ENCODE measurements at places on chromosomes 6 and 20. TPM values are rescaled to one million over a fixed set of nuclear protein-coding genes. Genes with fewer than 3 reads are reported as not detected.

Gene TRAPPC3L
- not detected for total RNA-seq

Gene TUBB2B
- 4.5 TPM for total RNA-seq

Gene SEMG1
- 250 TPM for total RNA-seq

Gene RAD21L1
- total RNA-seq: not detected

Gene XKR7
- total RNA-seq: 0.05 TPM

- DNase-seq: no peak
Measured at GRCh38 chr6:24856901-24857670, 58.4 kb upstream of the ARMH2 start.

GRCh38 chr6:168756009-168756634, 315.1 kb downstream of the SMOC2 start:
- no peak for DNase-seq

DNA sequence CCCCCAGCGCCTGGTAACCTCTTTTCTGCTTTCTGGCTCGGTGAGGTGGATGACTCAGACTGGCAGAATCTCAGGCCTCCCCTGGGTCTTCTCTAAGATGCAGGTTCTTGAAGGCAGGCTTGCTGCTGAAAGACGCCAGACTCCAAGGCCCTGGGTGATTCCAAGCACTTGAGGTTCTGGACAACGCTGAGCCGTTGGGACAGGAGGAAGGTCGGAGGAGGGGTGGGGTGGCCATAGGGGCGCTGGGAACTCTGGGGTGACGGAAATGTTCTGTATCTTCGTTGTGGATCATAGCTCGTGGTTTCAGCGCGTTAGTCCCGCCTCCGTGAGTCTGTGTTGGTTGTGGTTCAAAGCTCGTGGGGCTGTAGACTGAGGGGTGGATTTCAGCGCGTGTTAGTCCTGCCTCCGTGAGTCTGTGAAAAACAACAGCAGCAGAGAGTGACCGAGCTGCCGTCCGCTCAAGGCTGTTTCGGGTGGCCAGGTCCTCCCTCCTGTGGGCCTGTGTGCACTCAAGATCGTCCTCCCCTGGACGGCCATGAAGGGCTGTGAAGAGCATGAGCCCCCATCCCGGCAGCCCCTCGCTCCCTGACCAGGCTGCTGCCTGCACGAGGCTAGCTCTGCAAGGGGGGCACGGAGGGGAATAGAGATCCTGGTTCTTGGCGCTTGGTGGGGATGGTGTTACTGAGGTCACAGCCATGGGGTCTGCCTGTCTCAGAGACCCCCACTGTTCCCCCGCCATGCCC, 7.7 kb downstream of the NTSR1 start:
- no peak for DNase-seq

DNA sequence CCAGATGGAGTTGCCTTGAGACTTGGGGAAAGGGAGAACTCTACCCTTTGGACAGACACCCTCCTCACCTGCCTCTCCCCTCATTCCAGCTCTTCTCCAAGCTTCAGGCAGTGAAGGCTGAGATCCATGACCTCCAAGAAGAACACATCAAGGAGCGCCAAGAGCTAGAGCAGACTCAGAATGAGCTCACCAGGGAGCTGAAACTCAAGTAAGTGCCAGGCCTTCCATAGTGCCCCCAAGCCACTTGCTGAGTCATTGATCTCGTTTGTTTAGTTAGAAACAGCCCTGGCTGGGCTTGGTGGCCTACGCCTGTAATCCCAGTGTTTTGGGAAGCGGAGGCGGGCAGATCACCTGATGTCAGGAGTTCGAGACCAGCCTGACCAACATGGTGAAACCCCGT, 39.2 kb downstream of the KIF3B start:
- no peak for DNase-seq

DNA sequence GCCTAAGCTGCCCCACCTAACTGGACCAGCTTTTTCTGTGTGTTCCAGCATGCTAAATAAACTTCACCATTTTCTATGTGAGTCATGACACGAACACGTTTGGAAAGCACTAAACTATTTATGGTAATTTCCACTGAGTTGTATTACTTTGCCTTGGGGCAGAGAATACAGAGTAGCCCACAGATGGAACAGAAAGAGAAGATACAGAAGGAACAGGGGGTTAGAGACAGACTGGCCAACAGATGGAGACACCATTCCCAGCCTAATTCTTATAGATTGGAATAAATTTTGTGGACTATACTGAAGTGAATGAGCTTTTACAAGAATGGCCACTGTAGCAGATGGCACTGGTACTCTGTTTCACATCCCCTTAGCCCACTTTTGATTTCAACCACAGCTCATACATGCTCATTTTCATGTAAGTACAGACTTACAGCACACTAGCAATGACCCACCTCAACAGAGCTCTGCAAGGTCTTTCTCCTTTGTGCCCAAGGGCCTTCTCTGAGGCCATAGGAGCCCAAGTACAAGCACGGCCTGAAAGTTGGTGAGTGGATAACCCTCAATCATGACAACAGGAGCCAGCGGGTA, 13.1 kb upstream of the NT5DC1 start:
- no peak for DNase-seq

DNA sequence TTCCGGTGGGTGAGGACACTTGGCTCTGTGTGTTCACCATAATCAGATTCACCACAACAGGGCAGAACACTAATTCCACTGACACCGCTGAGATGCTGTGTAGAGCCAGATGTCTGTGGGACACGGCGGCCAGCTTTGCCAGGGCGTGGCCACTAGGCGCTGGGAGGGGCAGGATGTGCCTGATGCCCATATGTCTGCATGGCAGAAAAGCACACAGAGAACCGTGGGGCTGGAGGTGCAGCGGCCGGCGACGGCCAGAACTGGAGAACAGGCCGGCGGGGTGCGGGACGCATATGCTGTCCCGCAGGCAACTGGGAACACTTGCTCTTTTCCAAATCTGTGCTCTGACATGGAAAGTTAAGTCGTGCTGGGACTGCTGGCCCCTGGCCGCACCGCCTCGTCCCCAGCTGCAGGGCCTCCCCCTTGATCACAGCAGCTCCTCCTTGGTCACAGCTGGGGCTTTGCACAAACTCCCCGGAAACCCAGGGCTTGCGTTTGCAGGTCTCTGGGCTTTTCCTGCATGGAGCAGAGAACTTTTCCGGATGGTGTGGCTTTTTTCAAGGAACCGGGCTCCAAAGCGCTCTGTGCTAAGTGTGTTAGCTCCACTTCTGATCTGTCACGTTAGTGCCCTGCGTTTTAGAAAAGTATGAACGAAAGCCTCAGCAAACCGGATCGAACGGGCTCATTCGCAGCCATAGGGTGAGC, 31.1 kb downstream of the NTSR1 start:
- no peak for DNase-seq

DNA sequence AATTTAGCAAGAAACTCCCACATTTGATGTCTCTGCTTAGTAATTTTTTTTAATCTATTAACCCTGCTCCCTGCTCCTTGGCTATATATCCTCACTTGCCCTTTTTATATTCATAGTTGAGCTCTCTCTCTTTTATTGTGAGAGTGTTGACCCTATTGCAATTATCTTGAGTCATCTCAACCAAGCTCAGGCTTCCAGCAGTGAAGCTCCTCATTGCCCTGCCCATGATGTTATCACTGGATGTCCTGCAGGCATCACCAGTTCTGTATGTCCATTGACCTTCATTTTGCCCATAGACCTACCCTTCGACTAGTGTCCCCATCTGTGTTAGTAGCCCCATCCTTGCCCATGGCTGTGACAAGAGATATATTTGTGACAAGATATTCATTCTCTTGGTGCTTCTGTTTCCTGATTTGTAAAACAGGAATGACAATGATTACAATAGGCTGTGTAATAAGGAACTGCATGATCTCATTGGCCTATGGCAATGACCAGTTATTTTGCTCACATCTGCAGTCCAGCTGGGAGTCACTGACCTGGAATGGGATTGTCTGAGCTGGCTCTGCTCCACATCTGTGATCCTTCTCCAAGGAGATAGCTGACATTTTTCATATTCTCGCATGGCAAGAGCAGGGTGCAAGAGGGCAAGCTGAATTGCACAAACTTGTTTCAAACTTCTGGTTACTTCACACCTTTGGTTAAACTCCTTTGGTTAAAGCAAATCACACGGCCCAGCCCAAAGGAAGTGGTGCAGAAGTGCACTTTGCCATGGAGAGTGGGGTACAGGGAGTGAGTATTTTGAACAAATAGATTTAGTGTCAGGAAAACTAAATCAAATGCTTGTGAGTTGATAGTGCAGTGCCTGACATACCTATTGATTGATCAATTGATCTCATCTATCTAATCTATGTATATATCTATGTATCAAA, 47.7 kb upstream of the CST5 start:
- DNase-seq: no peak

- DNase-seq: no peak
Measured at GRCh38 chr6:39057251-39058155, 8.9 kb downstream of the GLP1R start.

DNA sequence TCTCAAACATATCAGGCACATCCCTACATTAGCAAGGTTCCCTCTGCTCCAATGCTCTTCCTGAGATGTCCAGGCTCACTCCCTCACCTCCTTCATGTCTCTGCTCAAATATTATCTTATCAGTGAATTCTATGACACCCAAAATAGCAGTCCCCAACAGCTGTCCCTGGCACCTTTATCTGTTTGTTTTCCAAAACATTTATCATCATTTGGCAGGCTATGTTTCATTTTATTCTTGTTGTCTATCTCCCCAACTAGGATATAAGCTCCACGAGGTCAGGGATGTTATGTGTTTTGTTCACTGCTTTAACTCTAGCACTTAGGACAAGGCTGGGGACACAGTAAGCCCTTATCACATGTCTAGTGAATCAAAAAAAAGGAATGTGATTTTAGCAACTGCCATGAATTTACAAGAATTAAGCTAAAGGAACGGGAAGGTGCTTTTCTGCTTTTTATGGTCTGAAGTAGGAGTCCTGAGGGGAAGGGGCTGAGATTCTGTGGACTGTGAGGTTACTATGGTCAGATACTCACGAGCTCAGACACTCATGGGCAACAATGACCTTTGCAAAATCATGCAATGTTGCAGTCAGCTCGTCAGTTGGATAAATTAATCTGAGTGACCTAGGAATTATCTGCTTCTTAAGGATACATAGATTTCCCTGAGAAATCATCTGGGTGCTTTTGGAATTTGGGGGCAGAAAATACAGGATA, 1.9 kb upstream of the IL22RA2 start:
- no peak for DNase-seq

DNA sequence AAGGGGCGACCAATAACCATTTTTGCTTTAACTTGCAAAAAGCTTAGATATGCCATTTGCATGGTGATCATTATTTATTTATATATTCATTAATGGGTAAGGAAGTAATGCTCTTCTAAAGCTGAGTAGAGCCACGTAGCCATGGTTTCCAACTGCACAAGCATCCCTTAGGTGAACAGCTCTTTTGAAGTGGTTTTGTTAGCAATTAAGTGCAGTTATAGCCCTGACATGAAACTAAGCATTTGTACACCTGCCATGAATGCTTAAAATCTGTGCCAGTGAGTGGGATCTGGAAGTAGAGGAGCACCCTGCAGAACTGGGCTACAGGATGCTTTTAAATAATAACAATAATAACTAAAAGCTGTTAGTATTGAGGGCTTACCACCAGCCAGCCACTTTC, 19.1 kb downstream of the TRAF3IP2 start:
- DNase-seq: no peak

GRCh38 chr6:165049362-165049761, 260.0 kb downstream of the C6orf118 start:
- no peak for DNase-seq

GRCh38 chr6:26354162-26354561, 10.8 kb upstream of the BTN3A2 start:
- no peak for DNase-seq

DNA sequence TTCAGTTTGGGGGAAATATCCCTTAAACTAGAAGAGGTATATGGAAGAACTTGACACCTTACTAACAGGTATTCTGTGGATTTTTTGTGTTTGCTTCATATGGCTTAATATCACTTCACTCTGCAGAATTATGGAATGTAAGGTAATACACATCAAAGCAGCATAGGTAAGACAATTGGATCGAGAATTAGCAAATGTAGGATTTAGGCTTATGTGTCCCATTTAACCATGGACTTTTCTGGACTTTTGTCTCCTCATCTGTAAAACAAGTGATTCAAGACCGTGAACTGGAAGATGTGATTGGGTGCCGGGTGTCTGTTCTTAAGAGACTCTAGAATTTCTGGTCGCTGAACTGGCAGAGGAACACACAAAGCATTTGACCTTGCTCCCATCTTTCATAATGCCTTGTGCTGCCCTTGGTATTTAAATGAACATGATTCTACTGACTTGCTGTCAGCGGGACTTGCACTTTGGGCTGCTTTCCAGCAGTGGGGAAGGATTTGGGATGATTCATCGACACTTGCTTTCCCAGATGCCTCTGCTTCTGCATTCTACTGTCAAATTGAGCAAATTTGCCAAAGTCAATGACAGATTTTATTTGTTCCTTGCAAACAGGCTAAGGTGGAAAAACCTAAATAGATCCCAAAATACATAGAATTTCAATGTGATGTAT, 199.8 kb downstream of the PLCB1 start:
- no peak for DNase-seq

GRCh38 chr6:33316603-33317418, 733 bp downstream of the ZBTB22 start:
- no peak for DNase-seq

DNA sequence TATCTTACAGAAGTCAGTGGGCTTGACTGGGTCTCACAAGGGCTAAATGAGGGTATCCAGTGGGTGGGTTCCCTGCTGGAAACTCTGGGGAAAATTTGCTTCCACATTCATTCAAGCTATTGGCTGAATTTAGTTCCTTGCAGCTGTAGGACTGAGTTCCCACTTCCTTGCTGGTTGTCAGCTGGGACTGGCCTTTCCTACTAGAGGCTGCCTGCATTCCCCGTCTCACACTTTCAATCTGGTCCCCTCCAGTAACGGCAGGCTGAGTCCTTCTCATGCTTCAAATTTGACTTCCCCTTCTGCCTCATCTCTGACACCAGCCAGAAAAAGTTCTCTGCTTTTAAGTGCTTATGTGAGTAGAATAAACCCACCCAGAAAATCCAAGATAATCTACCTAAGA, 4.4 kb downstream of the CSNK2A1 start:
- no peak for DNase-seq

DNA sequence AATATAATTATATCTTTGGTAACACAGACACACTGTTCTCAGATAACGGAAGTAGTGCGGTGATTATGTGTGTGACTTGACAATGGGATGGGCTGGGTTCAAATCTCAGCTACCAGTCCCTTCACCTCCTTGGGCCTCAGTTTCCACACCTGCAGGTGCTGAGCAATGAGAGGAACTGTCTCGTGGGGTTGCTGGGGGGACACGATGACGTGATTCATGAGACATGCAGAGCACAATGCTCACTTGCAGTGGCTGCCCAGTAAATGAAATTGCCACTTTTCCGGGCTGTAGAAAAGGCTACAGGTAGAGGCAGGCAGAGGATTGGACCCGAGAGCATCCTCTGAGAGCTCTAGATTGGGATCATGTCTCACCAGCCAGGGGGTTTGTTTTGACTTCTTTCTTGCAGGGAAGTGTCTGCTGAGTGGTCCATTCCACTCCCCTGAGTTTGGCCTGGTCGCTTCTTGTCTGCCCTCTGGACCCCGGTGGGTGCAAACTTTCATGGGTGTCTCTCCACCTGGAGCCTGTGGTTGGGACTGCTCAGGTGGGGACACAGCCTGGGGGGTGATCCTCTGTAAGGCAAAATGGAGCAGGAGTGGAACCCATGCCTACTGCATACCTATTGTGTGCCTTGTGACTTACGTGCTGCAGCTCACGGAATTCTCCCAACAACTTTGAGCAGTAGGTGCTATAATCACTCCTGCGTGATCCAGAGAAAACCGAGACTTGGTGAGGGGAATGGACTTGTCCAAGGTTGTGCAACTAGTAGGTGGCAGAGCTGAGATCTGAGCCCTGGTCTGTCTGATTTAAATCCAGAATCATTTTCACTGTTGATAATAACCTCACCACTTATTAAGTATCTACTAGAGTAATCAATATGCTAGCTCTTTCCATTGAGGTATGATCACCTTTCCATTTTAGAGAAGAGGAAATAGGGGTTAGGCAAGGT, 147.2 kb downstream of the CEBPB start:
- DNase-seq: no peak
